ENCODE measurements at places on chromosomes 6 and 20.

DNA sequence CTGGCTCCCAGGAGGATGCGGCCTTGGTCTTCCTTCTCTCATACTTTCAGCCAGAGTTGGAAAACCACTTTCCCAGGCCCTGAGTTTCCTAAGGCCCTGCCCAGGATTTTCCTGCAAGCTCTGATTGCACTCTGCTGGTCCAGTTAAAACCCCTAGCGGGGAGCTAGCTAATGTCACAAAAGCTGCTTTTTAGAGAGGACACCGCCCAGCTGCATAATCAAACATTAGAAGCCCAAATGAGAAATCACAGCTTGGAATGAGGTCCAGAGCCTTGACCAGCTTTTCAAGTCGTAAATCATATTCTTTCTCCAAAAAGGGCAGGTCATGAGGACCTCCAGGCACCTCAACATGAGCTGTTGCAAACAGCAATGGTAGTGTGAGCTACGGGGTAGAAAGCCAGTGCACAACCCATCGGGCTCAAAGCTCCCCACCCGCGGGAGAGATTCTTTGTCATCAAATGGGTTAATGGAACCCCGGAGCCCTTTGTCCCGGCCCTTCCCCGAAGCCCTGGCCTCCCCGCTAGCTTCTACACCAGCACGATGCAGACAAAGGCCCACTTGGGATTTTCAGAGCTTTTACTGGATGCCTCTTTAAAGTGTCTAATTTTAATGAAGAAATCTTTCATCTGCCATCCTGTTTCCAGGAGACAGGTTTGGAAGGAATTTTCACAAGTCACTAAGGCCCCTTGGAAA is 134.0 kb downstream of the SCML4 start:
- no peak for DNase-seq

DNA sequence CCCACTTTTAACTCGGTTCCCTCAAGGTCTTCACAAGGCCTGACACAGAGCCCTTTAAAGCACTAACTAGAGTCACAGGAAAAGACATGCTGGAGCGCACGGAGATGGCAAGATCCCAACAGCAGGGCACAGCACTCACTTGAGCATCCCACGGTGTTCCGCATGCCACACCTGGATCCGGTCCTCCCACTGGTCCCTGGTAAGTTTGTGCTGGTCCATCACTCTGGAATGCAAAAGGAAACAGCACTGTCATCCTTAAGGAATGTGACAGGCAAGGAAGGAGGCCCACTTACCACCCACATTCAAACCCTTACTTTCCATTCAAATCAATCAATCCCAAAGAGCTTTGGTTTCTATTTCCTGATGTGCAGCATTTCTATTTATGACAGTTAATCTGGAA is 34.7 kb downstream of the EZR start:
- DNase-seq = no peak

DNA sequence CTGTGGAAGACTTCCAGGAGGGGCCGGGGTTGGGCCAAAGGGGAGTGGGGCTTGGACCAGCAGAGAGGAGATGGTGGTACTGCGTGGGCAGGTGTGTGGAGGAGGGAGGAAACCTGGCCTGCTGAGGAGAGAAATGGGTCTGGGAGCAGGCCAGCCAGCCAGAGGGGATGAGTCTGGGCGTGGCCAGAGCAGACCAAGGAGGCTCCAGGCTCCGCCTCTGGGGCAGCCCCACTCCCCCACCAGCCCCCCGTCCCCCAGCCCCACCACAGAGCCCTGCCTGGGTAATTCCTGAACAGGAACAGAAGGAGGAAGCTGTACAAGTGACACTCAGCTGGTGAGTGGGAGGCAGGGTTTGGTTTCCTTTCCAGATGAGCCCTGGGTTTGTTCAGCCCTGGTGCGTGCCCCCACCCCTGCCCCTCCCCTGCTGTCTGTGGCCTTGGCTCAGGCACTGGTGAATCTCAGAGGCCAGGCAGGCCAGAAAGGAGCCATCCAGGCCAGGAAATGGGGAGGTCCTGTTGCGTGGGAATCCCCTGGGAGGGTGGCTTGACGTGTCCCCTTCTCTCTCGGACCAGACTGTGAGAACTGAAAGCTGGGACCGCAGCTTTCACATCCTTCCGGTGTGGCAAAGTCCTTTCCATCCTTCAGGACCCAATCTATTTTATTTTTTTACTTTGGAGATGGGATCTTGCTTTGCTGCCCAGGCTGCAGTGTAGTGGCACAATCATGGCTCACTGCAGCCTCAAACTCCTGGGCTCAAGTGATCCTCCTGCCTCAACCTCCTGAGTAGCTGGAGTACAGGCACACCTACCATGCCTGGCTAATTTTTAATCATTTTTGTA is 9.4 kb upstream of the SRC start:
- no peak for DNase-seq

DNA sequence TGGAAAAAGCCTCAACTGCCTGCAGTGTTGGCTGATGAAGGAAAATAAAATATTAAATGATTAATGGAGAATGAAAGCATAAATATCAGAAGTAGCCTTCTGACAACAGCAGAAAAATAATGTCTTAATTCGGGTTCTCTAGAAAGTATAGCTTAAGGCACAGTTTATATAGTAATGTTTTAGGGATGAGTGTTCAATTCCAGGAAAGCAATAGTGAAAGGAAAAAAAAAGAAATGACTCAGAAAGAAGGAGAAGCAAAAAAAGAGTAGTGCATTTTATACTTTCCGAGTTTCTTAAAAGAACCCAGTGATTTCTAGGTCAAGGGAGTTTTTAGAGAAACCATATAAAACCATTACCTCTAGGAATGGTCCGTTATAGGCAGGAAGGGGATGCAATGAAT is 137.3 kb downstream of the HTR1B start:
- no peak for DNase-seq

GRCh38 chr20:37522260-37523011 is 1.4 kb downstream of the NNAT start:
- no peak for DNase-seq

GRCh38 chr20:64111841-64112641 is 4.7 kb upstream of the NPBWR2 start:
- DNase-seq = no peak

DNA sequence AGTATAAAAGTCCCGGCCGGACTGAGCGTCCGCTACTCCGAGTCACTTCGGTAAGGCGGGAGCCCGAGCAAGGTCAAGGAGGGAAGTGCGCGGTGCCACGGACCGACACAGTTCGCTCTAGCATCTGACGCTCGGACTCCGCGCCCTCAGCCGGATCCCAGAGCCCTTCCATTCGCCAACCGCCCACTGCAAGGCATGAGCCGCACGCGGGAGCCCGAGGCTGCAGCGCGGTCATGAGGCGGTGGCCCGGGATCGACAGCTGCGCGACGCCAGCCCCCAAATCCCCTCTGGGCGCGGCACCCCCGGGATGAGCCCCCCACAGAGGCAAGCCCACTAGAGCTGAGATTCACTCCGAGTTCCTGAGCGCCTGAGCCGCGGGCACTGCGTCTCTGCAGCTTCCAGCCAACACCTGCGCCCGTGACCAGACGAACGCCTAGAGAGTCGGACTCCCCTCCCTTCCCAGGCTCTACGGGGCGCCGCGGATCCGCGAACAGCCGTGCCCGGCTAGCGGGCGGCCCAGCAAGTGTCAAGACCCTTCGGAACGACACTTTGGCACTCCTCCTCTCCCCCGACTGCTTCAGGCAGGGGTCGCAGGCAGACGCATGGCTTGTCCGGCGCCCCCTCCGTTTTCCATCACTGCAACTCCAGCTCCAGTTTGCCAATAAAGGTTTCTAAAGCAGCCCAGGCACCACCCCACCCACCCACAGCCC is 725 bp upstream of the ISM1 start:
- DNase-seq = no peak
